Forelimb muscle (tissue), 1 donor: ENCODE measurements at places on chromosomes 1 and 21.

DNA sequence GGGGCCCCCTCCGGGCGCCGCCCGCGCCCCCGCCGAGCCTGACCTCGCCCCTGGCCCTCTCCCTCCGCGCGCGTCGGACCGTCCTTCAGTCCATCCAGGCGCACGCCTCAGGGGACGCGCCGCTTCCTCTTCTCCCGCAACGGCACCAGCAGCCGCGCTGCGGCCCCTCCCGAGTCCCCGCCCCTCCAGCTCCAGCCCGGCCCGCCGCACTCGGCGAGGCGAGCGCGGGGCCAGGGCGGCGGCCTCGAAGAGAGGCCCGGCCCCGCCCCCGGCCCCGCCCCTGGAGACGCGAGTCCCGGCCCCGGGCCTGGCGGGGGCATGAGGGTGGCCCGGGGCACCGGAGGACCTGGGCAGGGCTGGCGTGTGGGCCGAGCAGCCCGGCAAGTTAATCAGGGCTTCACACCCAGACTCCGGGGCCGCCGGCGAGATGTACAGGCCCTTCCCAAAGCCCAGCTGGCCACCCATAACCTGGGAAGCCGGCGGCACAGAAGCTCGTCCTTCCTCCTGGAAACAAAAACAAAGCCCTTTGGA, at the start of gene IGSF3:
Gene IGSF3, minus strand, starts transcription at position 159 of the 531 bp plus-strand sequence. CDS start 1,407 bp downstream, outside the sequence.
- DNase-seq = no peak

DNA sequence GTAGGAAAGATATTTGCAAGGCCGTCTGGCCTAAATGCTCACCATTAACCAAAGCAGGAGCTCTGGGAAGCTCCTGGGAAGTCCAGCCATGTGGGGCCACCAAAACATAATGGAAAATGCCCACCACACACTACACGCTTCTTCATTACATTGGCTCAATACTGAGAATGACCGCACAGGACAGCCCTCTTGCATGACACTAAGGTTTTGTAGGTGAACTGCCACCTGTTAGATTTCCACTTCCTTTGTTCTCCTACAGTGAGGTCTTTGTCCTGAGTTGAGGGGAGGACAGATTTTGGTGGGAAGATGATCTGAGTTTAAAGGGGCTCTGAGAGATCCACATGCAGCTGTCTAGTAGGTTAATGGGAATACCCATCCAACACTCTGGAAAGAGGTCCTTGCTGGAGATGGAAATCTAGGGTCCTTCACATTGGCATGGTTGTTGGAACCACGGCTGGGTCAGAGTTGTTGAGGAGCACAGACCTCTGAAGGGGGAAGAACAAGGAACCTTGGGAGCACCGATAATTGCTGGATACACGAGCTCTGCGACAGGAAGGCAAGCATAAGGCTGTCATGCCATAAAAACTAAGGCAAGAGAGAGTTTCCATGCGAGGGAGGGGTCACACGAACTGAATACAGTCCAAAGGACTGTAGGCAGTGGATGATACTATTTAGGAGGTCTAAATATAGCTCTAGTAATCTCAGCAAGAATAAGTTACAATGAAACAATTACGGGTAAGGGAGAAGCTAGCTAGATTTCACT, 105.5 kb upstream of the IRF2BP2 start:
- no peak for DNase-seq

GRCh38 chr1:1347663-1348419, 1.4 kb downstream of the DVL1 start:
- no peak for DNase-seq

GRCh38 chr1:199113265-199113869, 474.5 kb downstream of the PTPRC start:
- no peak for DNase-seq

DNA sequence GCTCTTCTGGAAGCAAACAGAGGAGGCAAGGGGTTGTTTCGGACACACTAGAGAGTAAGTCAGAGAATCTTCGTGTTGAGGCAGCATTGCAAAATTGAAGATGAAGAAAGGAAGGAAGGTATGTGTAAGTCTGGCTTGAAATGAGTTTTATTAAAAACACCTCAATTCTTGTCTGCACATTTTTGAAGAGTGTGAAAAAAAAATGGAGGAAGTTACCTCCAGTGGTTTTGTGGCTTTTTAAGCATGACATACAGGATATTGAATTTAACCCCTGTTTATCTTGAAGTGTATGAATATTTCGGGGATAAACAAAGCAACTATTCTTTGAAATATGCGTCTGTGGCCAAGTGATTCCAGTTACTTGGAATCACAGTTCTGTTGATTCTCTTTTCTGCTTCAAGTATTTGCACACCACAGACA, 203.2 kb upstream of the SGIP1 start:
- DNase-seq = no peak

- DNase-seq = no peak
Observed at GRCh38 chr1:33965086-33965485, 101.2 kb downstream of the HMGB4 start.

GRCh38 chr1:3243304-3243703, 174.3 kb downstream of the PRDM16 start:
- DNase-seq = no peak

DNA sequence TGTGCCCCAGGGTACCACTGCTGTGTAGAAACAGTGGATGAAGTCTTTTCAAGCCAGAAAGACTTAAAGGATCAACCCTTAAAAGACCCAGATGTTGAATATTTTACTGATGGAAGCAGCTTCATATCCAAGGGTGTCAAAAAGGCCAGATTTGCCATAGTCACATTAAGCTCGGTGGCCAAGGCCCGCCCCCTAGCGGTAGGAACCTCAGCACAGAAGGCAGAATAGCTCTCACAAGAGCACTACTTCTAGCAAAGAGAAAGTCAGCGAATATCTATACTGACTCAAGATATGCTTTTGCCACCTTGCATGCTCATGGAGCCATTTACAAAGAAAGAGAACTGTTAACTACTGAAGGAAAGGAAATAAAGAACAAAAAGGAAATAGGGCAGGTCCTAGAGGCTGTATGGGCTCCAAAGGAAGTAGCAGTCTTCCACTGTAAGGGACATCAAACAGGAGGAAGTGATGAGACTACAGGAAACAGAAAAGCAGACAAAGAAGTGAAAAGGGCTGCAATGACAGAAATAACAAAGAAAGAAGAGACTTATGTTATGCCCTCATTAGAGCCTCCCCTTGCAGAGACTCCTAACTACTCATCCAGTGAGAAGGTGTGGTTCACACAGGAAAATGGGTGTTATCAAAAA, 90.5 kb downstream of the LIPI start:
- DNase-seq = no peak

DNA sequence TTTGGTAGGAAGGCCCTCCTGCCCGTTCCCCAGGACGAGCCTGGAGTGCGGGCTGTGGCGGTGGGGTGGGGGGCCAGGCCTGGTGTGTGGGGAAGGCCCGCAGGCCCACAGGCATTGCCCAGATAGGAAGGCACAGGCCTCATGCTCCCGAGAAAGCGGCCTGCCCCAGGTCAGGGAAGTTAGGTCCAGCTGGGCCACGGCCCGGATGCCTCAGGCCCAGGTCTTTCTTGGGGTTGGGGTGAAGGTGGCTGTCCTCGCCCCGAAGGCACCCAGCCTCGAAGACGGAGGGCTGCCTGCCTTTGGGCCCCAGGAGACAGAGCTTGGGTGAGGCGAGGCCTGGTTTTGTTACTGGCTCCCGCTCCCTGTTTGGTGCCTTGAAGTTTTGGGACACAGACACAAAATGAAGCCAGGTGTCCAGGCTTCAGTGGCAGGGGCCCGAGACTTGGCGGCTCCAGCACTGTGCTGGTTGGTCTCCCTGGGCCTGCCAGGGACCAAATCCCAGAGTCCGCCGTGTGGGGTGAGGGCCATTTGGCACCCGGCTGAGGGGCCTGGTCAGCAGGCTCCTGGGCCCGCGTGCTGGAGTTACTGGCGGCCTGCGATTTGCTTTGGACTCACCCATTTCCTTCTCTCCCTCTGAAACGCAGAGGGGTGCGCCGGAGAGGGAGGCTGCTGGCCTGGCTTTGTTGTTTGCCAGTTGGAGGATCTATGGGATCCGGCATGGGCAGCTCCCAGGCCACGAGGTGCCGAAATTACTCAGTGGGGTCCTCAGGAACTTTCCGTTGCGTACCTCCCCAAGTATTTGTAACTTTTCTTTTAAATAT, 2.0 kb downstream of the SKI start:
- no peak for DNase-seq

DNA sequence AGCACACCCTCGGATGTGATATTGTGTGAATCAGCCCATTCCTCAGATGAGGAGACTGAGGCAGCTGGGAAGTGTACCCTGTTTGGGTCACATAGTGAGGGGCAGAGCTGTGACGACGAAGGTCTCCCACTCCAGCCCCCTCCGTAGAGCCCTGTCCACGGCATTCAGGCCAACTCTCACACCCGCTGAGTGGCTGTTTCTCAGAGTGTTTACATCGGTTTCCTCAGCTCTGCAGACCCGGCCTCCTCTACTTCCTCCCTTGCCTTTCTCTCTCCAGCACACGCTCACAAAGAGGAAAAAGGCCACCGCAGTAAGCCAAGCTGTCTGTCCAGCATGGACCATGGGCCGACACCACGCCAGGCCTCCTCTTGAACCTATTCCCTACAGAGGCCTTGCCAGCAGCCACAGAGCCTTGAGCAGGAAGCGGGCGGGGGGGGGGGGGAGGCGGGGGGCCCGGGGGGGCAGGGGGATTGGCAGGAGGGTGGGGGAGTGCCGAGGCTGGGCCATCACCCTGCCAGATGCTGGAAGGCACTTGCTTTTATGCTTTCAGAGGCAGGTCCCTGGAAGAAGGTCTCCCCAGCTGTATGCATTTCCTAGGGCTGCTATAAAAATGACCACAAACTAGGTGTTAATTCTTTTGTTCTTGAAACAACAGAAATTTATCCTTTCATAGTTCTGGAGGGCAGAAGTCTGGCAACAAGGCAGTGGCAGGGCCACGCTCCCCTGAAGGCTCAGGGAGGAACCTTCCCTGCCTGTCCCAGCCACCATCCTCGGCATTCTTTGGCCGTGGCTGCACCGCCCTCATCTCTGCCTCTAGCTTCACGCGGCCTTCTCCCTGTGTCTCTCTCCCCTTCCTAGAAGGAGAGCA, 178.4 kb downstream of the PSMG1 start:
- DNase-seq = no peak

DNA sequence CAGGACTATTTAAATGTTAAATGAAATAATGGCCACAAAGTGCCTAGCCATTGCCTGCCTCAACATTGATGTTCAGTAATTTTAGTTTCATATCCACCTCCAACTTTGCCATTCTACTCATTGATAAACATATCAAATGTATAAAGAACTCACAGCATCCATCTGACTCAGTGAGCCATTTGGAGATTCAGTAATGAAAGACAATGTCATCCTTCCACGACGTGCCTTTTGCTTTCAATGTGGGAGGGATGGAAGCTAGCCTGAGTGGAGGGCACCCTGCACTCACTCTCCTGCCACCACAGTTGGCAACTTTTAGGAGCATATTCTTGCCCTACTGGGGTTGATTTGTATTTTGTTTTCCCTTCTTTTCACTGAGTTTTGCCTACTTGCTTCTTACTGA, 151.5 kb downstream of the GLUL start:
- no peak for DNase-seq

DNA sequence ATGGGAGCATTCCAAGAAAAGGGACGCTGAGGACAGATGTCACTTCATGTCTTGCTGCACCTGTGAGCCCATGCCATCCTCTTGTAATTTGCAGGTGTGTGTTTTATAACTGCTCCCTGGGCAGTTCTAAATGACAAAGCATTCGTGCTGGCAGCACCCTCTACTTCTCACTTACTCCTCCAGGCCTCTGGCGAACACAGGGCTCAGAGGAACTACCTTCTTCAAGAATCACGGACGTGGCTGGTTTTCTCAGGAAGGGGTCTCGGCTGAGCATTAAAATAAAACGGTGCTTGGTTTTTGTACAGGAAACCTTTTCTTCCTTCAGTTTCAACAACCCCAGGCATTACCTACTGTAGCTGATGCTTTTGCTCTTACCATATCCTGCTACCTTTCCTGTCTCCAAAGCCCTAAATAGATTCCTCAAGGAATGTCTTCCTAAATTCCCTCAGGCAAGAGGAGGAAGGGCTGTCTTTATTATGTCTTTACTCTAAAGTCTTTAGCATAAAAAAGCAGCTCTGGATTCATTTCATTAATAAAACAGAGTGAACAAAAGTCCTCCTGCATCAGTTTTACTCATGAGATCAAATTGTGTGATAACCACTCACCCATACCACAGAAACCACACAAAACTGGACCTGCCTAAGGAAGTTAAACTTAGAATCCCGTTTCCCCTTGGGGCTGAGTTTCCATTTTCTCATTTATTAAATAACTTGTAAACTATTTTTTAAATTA, 79.0 kb upstream of the MAP10 start:
- DNase-seq = no peak

GRCh38 chr1:218896202-218896601, 277.5 kb upstream of the LYPLAL1 start:
- no peak for DNase-seq

DNA sequence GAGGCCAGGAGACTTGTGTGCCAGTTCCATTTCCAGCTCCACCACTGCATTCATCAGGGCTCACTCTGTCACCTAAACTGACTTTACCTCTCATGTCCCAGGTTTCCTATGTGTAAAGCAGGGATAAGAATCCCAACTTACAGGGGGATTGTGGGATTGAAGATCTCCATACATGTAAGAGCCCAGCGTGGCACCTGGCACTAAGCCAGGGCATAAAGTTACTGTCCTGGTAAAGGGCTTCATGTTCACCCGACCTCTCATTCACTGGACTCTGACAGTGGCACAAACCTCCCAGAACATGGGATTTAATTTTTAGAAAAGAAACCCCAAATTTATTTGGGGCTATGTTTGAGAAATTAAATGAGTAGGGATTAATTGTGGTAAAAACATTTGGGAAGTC, 8.9 kb upstream of the IGFN1 start:
- no peak for DNase-seq

- DNase-seq = no peak
Observed at GRCh38 chr1:205916541-205916940, 26.7 kb downstream of the SLC26A9 start.

GRCh38 chr1:15856888-15857287, 9.4 kb downstream of the SPEN start:
- DNase-seq = no peak

DNA sequence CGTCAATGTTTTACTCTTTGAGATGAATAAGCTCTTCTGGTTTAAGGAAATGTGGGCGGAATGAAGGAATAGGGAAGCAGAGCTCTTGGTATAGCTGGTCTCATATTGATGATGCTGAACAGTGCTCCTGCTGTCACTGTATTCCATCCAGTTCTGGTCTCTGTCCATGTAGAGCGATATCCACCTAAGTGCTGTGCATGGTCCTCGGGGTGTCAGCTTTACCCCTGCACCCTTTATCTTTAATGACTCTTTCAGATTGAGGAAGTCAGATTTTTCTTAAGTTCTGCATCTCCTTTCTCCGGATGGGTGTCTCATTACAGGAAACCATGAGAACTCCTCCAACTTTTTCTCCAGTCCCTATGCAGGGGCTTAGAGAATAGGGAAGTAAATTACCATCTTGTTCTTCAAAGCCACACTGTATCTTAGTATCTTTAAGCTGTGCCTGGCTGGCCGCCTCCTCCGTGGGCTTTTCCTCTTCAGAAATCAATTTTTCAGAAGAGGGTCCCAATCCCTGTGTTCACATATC, 52.9 kb downstream of the PDE4B start:
- no peak for DNase-seq

- DNase-seq = no peak
Observed at GRCh38 chr21:21151231-21151630, 153.0 kb downstream of the NCAM2 start.
